ENCODE measurements at places on chromosomes 2 and 18.

DNA sequence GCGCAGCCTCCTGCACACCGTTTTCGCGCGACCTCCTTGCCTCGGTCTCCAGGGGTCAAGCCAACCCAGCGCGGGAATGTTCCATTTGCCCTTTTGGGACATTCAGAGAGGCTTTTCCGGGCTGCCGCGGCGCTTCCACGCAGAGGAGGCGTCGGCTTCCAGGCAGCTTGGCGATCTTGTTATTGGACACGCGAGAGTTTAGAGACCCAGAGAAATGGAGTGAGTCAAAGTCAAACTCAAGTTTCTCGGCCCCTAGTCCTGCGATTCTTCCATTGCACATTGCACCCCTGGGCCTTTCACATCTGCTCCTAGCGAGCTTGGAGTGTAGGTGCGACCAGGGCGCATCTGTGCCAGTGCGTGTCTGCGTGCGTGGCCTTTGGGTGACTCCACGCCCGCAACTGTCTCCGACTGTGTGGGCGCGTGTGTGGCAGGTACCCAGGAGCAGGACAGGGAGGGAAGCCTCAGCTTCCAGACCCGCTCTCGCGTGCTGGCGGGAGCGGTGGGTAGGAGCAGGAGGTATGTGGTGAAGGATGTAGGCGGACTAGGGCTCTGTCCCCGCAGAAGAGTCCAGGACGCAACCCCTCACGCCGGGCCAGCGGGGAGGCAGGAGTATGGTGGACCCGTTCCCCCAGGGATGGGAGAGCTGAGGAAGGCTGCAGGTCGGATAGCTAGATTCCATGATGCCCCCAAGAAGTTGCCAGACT lies 13.5 kb downstream of the SIX3 start:
- DNase-seq = no peak

DNA sequence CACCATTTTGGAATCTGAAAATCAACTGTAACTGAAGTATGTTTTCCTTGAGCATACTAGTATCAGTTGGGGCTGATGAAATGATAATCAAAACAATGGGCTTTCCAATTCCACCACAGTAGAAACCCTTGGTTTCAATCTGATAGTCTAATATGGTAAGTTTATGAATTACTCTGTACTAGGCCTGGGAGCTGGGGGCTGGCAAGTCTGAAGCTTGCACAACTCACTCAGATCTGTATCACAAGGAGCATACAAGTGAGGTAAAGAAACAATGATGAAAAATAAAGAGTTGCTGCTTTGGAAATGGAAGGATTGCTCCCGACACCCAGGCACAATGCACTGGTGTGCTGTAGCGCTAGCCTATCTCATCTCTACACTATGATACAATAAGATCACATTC lies 19.4 kb downstream of the ZEB2 start:
- DNase-seq = no peak

GRCh38 chr2:73156539-73157124 lies 43.9 kb upstream of the RAB11FIP5 start:
- DNase-seq = peak; percentile 9

GRCh38 chr2:97355176-97355575 lies 234.5 kb downstream of the ANKRD36B start:
- DNase-seq = no peak
